ENCODE measurements at places on chromosomes 1 and 21. TPM values are rescaled to one million over a fixed set of nuclear protein-coding genes. Genes with fewer than 3 reads are reported as not detected.

CFAP141 gene
- total RNA-seq: not detected

DNA sequence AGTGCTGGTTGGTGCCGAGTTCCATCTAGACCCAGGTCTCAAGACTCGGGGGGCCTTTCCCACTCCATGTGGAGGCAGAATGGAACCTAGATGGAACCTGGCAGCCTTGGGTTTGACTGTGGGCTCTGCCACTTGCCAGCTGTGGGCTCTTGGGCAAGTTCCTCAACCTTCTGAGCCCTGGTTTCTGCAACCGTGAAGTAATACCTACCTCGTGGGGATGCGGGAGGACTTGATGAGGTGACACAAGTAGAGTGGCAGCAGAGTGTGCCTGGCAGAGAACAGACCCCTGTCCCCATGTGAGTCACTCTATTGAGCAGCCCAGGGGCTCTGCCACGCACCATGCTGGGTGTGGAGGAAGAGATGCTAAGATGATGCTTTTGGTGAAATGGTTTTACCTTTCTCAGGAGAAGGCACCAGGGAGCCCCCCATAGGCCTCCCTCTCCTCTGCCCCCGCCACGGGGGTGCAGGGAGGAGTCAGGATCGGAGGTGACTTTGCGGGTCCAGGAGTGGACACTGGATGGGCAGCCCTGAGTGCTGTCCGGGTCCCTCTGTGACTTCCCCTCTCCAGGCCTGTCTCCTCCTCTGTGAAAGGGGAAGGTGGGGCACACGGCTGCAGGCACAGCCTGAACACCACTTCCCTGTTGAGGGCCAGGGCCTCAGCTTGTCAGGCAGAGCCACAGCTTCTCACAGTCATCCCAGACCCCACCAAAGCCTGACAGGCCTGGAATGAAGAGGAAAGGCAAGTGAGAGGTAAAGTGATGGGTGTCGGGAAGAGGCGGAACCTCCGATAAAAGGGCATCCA lies 36.7 kb upstream of the EDN2 start:
- DNase-seq: no peak

- DNase-seq: no peak
Observed at GRCh38 chr1:146010126-146010738, 11.3 kb downstream of the HJV start.

OR2W3 gene
- total RNA-seq: 2.9 TPM

NBPF15 gene
- 51.0 TPM for total RNA-seq

RYR2 gene
- total RNA-seq: 29.8 TPM

DNA sequence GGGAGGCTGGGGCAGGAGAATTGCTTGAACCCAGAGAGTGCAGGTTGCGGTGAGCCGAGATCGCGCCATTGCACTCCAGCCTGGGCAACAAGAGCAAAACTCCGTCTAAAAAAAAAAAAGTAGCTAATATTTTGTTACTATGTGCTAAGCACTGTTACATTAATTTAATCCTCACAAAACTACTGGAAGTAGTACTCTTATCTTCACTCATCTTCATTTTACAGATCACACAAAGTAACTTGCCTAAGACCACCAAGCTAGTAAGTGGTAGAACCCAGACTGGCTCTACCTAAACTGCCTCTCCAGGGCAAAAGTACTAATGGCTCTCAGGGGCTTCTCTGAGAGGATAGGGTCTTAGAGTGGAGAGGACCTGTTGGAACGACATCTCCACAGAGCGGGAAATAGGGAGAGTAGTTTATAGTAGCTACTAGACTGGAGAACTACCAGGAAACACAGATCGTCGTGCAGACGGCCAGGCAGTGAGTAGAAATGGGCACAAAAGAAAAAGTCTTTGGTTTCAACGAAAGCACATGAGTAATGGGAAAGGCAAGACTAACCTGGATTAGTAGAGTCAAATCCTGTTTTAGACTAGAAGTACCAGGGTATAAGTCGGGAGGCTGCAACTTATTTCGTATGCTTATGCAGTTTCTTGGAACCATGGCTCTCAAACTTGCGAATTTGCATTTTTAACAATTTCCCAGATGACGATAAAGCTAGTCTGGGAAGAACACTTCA lies 1.4 kb downstream of the CLCC1 start:
- no peak for DNase-seq

- peak; percentile 57 for DNase-seq
Observed at GRCh38 chr1:11967028-11967547, 13.2 kb upstream of the MFN2 start.

SMIM1 gene
- not detected for total RNA-seq

CCDC181 gene
- total RNA-seq: 7.3 TPM

GRCh38 chr1:47631411-47631995 lies 193.7 kb downstream of the FOXD2 start:
- DNase-seq: no peak

DNA sequence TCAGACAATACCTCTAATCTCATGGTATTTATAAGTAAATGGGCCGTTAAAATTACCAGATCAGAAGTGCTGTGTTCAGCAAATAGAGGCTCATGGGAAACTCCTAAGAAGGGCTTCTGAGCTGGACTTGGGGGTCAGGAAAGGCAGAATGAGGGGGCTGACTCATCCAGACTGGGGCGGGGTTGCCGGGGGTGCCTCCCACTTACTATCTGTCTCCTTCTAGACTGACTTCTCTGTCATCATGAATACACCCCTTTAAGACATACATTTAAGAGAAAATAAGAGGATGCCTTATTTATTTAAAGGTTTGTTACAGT lies 96.0 kb upstream of the ERRFI1 start:
- DNase-seq: no peak

DNA sequence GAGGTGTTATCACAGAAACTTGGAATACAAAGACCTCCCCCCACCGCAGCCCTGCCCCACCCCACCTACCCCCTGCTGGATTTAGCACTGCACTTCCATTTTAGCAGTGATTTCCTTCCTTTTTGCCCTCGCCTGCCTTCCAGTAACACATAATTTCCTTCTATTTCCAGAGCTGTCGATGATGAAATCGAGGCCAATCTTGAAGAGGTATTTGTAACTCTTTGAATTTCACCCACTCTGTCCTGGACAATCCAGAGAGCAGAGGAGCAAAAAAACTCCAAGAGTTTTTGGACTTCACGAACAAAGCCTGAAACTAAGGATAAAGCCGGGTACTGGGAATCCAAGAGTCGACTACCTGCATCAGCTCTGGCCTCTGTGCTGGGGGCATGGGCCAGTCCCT lies 49.1 kb downstream of the CAPN2 start:
- no peak for DNase-seq

GRCh38 chr1:68347415-68347814 lies 102.3 kb downstream of the RPE65 start:
- no peak for DNase-seq

DNA sequence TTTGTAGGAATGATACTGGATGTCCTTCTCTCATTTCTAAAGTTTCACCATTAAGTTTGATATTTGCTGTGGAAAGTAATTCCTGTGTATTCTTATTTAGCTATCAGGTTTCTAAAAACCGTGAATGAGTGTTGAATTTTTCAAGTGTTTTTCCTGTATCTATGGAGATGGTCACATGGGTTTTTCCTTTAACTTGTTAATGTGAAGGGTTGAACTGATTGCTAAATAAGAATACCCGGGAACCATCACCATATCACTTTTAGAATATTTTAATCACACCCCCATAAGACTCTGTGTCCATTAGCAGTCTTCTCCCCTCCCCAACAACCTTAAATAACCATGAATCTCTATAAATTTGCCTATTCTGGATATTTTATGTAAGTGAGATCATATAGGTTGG lies 16.5 kb upstream of the ASAP3 start:
- DNase-seq: no peak

- DNase-seq: no peak
Observed at GRCh38 chr1:37606481-37607263, 10.9 kb upstream of the GNL2 start.

GRCh38 chr1:198681252-198681651 lies 42.4 kb downstream of the PTPRC start:
- DNase-seq: no peak

DNA sequence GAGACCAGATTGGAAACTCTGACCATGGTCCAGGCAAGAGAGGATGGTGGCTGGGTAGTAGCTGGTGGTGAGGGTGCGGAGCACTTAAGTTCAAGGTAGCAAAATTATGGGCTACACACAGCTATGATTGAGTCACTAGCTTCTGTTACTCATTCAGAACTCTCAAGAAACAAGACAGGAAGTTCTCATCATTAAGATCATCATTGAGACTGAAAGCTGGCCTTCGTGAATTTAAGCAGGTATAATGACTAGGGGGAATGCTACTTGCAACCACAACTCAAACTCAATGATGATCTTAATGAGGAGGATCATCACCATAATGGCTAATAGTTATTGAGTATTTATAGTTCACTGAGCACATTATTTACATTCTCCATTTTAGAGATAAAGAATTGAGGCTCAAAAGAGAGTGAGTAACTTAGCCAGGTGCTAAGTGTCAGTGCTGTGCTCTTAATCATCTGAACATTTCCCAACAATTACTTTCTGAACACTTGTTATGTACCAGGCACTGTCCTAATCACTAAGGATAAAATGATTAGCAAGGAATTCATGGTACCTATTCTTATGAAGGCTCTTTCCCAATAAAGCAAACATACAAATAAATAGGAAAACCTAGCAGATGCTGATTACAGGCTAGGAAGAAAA lies 286.3 kb upstream of the C1orf105 start:
- no peak for DNase-seq

CADM3 gene
- total RNA-seq: 115 TPM

SELP gene
- not detected for total RNA-seq

BRWD1 gene
- total RNA-seq: 399 TPM

ACTA1 gene
- total RNA-seq: 0.41 TPM

- DNase-seq: no peak
Observed at GRCh38 chr1:30751830-30752650, 5.5 kb downstream of the LAPTM5 start.

DNA sequence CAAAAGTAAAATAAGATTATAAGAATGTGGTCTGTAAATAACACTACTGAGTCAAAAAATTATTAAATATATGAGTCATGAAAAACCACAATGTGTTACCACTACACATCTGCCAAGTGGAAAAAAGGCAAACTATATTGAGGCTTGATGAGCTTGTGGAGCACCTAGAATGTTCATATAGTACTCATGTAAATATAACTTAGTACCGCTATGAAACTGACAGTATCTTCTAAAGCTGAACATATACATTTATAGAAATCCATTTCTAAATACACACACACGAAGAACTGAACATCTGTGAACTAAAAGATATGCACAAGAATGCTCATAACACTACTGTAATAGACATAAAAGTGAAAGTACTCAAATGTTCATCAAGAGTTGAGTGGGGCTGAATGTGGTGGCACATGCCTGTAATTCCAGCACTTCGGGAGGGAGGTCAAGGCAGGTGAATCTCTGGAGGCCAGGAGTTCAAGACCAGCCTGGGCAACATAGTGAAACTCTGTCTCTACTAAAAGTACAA lies 18.5 kb upstream of the GBP3 start:
- no peak for DNase-seq

GRCh38 chr21:42735944-42736343 lies 82.5 kb downstream of the PDE9A start:
- no peak for DNase-seq

- DNase-seq: no peak
Observed at GRCh38 chr1:20413776-20414140, 72.3 kb downstream of the CAMK2N1 start.

VWA5B1 gene
- under 0.01 TPM for total RNA-seq

DNA sequence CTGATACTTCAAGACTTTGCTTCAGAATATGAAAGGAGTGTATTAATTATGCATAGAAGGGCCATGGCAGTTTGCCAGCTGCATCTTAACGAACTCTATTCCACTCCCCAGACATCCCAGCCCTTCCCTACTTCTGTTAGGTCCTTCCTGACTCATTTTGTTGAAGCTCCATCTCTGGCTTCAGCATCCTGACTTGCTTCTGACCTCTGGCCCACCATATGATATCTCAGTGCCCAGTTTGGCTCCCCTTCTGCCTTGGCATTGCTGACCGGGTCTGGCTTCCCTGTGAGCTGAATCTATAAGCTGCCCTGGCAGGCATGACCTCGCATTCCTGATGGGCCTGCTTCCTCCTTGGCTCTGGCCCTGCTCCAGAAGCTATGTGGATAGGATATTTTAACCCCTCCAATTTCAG lies 27.6 kb upstream of the ARHGAP29 start:
- no peak for DNase-seq

KPRP gene
- total RNA-seq: not detected

GRCh38 chr1:119715542-119715941 lies 3.8 kb downstream of the PHGDH start:
- no peak for DNase-seq

DNA sequence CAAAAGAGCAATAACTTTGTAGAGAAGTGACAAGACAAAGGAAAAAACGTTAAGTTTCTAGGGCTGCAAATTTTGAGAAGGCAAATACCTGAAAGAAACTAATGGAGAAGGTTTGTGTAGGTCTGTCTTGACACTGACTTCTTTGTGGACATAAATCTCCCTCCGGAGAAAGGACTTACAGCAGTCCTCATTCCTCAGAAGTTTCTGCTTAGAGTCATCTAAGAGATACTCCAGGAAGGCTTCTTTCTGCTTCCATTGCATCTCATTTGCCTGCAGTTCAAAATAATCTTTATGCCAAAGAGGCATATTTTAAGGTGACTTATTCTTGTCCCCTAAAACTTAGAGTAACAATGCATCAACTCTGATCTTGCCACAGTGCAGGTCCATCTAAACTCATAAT lies 4.4 kb upstream of the C4BPB start:
- no peak for DNase-seq

DNA sequence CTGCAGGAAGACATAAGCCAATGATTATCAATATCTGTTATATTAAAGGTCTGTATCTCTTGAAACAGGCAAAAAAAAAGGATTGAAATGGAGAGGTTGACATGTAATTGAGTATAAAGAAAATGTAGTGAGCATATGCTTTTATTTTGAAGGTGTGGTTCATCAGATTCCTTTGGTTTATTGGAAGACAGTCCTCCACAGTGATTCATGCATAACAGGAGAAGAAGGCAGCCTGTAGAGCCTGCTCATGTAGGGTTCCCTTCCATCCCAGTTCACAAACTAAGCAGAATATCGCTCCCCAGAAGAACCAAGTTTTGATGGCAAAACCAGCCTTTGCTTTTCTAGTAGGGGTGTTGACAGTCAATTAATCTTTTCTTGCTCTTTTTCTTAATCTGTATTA lies 1016.8 kb upstream of the ADGRL4 start:
- DNase-seq: no peak

GRCh38 chr1:65541161-65541560 lies 120.7 kb downstream of the LEPR start:
- DNase-seq: no peak

GRCh38 chr1:24149866-24150233 lies 6.9 kb upstream of the IL22RA1 start:
- DNase-seq: no peak

DNA sequence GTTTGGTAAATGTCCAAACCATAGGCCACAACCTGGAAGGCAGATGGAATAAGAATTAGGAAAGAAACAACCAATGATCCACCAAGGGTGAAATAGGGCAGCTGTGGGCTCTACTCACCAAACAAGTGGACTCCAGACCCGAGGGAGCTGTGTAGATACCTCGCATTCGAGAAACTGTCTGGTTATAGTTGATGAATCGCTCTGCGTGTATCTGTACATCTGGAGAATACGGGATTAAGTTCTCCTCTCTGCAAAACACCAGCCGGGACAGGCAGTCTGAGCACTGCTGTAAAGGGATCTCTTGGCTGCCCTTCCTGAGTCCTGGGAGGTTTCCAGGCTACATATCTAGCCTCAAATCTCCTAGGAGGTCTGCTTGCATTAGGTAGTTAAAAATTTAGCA lies 9.4 kb upstream of the UBR4 start:
- DNase-seq: no peak

KCNA3 gene
- 20.8 TPM for total RNA-seq

CNR2 gene
- total RNA-seq: not detected

Measured in frontal cortex (tissue), 4 donors.